Aorta (tissue), 5 donors: ENCODE measurements at places on chromosomes 7 and 10.

- DNase-seq: no peak
These were observed 42.3 kb downstream of the ENTPD1 start for GRCh38 chr10:95798096-95798855.

GRCh38 chr7:113086431-113086888, at the start of gene GPR85:
Gene GPR85 (minus strand): TSS chr7:113086827. CDS start chr7:113084721, 2,106 bp downstream.
- peak; percentile 73 for DNase-seq

DNA sequence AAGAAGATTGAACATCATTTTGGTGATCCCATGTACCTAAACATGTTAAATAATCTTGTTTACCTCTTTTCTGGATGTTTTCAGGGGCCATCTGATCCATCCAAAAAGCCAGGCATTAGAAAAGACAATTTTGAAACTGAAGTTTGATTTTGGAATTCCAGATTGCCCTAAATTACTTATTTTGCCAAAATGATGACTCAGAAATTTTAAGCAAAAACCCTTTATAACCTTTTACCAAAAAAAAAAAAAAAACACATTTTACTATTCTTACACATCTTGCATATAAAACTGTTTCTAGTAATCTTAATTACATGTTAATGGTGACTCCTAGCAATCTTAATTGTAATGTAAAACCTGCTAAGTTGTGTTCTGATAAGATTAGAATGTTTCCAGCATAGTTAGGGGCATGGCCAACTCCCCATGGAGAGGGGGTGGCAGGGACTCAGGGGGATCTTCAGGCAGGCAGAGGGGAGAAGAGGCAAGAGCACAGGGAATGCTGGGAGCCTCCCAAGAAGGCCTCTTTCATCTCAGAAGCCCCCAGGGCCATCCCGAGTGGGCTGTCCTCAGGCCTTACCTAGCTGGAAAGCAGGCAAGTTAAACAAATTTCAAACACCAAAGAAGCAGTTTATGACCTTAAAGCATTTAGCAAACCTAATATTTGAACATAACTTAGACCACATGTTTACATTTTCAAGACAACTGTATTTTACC, 25.8 kb upstream of the AKR1C3 start:
- DNase-seq: no peak

DNA sequence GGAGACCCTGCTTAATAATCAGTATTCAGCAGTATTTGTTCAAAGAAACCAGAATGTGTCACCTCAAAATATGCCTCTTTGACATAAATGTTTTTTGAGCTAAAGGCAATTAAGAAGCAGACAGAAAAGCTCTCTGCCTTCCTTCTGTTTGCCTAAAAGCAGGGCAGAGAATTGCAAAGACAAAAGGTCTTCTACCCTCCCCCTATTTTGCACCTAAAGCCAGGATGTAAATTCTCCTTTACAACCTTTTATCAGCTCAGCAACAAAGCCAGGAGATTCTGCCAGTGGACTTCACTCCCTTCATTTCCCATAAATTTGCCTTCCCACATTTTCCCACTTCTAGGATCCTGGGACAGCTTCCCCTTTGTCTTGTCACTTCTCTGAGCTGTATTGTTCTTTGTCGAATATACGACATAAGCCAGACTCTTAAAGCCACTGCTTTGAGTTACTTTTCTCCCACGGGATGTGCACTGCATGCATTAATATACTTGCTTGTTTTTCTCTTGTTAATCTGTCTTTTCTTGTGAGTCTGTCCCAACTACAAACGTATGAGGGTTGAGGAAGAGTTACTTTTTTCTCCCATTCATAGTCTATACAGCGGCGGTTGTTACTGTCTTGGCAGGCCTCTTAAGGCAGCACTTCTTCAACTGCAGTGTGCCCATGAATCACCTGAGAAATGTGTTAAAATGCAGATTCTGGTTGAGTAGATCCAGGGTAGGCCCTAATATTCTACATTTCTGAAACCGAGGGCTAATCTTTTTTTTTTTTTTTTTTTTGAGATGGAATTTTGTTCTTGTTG, 48.2 kb downstream of the ST8SIA6 start:
- no peak for DNase-seq

DNA sequence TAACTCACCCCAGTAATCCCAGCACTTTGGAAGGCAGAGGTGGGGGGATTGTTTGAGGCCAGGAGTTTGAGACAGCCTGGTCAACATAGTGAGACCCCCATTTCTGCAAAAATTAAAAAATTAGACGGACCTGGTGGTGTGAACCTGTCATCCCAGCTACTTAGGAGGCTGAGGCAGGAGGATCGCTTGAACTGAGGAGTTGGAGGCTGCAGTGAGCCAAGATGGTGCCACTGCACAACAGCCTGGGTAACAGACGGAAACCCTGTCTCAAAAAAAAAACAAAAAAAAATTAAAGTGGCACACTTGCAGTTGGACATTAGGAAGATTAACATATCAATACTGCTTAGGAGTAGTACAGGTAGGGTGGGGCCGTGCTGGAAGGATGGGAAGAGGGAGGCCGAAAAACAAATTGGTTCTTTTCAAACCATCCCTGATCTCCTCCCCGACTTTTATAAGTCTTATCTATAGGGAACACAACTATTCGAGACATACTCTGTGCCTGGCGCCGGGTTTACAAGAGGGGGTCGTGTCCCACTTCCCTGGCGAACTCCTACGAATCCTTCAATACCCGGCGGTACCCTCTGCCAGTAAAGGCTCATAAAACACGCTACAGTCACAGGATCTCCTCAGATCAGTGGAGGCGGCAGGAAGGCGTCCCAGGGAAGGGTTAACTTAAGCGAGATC, 628 bp downstream of the TAF6 start:
- DNase-seq: peak; percentile 46

DNA sequence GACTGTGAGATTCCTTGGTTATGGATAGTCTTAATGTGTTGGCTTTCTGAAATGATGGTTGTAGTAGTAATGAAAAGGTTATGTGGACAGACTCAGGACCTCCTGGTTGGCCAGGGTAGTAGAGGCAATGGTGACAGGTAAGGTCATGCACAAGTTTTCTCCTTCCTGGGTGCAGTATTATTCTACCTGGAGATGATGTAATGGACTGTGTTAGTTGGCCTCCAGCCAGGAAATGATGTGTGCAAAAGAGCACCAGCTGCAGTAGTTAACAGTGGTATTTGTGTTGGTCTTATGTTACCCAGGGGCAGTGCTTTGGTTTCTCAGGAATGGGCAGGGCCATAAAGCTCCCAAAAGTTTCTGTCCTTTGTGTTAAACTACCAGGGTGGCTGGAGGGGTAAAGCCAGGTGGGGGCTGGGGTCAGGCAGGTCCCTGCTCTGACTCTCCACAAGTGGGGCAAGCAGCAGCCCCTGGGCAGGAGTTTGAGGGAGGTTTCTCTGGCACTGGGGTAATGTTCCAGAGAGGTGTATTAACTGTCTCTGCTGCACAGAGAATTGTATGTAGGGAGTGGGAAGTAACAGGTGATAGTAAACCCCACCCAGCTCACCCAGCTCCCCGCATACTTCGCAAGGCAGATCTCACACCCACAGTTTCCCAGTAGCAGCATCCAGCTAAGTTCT, 36.3 kb downstream of the GPR22 start:
- DNase-seq: no peak

- DNase-seq: no peak
These were observed 13.7 kb downstream of the ADAP1 start for GRCh38 chr7:940599-941408.

- DNase-seq: no peak
These were observed 128.7 kb upstream of the HABP2 start for GRCh38 chr10:113423981-113424721.

- no peak for DNase-seq
These were observed 64.6 kb upstream of the CALN1 start for GRCh38 chr7:72476608-72477305.

- no peak for DNase-seq
These were observed 4.2 kb downstream of the CCL24 start for GRCh38 chr7:75809396-75809795.

GRCh38 chr10:78312197-78313047, 278.8 kb downstream of the RPS24 start:
- DNase-seq: no peak

DNA sequence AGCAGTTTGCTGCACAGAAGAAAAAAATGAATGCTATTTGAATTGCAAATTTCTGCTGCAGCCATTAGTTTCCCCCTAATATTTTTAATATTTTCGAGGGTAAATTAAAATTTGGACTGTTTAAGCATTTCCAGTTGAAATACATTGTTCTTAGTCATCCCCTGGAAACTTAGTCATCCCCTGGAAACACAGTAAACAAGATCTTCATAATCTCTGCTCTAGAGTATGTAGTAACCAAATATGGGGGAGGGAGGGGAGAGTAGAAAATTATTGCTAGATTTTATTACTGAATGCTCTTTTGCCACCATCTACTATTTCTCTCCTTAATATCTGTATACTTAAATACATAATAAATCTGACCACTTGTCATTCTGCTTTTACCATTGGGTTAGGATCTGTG, 1053.3 kb downstream of the SORCS1 start:
- DNase-seq: no peak

DNA sequence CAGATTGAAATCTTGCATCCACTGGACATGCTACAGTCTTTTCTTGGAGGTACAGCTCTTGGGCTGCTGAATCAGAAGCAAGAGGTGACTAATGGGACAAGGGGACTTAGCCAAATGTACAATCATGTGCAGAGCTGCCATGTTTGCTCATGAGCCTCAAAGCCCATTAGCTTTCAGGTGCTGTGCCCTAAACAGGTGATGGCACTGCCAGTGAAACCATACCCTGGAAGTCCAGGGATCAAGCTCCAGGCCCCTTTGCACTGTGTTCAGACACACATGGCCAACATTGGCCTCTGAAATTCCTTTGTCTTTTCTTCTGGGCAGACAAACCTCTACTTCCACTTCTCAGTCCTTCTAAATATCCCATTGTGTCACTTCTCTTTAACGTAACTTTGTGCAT, 328.2 kb downstream of the GRID1 start:
- DNase-seq: no peak

GRCh38 chr10:26960308-26960707, 99.5 kb upstream of the ABI1 start:
- DNase-seq: no peak

GRCh38 chr7:135888740-135889139, 88.4 kb downstream of the MTPN start:
- DNase-seq: no peak

- DNase-seq: no peak
These were observed 100.8 kb downstream of the LRRC18 start for GRCh38 chr10:48838834-48839233.

GRCh38 chr7:38413784-38414183, 140.3 kb upstream of the TARP start:
- no peak for DNase-seq

DNA sequence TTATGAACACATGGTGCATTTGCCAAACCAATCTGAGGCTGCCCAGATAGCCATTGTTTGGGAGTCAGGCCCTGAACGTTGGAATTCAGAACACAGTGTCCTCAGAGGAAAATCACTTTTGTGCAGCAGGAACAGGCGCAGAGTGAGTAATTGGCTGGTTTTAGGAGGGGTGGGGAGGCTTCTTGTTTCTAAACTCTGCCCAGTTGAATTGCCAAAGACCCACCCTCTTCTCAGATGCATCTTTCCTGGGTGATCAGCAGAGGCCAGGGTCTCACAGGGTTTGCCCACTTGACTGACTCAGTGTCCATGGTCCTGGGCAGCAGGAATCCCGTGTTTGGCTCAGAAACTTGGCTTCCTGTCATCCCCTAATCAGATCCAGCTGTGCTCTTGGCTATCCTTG, 24.3 kb downstream of the PRLHR start:
- no peak for DNase-seq

GRCh38 chr10:34766811-34767494, 48.1 kb downstream of the PARD3 start:
- no peak for DNase-seq

GRCh38 chr10:129085811-129086210, 381.2 kb upstream of the MGMT start:
- no peak for DNase-seq

DNA sequence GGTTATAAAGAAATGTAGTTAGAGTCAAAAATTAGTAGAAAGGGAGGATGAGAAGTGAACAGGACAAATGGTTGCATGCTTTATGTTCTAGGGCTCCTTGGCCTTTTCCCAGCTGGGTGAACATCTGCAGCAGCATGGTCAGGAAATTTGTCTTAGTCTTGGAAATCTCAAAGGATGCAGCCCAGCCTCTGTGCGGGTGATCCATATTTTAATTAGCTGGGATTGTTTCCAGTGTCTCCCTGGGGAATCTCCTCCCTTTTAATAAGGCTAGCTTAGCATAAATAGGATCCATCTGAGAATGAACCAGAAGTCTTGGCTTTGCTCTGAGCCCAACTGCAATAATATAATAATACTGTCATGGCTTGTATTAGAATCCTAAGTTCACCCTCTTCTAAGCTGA, 198.3 kb downstream of the PRKG1 start:
- DNase-seq: no peak

GRCh38 chr10:48431871-48432270, 125.4 kb downstream of the MAPK8 start:
- DNase-seq: no peak

GRCh38 chr7:77258014-77258413, 58.4 kb upstream of the FGL2 start:
- no peak for DNase-seq

DNA sequence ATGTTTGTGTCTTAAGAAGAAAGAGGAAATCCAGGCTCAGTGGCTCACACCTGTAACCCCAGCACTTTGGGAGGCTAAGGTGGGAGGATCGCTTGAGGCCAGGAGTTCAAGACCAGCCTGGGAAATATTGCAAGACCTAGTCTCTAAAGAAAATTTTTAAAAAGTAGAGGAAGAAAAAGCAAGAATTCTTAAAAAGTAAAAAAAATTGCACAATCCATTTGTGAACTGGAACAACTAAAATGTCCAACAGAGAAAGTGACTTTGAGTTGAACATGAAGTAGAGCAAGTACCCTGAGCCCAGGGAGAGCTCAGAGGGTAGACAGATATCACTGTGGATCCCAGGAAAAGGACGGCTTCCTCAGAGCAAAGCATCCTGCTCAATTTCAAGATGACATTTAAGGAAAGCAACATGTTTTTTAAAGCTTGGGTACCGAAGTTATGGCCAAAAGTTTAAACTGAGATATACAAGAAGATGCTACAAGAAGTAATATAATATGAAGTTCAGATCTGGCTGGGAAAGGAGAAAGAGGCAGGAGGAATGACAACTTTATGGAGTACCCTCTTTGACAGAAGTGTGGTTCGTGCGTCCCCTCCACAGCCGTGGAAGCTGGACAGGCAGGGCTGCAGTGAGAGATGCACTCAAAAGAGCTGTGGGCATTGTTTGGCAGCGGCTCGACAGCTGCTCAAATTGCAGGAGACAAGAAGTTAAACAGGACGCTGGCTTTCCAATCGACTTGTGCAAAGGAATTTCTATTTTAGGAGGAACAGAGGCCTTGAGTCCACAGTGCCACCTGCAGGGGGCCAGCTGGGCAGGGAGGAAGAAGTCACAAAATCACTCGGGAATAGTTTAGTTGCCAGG, 201.3 kb downstream of the JCAD start:
- DNase-seq: peak; percentile 80

DNA sequence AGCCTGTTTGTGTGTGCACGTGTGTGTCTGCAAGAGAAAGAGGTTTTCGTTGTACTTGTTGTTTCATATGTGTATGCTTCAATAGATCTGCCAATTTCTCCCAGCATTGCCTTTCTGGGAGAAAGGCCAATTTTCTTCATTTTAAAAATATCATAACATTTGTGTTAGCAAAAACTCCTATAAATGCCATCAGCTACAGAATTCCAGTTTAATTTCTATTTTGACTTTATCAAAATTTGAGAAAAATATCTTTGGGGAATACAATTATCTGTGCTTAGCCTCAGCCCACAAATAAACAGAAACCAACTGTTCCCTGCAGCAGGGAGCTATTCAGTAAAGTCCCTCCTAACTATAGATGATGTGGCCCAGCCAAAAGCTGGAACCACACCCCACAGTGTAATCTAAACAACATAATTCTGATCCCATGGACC, 68.3 kb upstream of the MGMT start:
- no peak for DNase-seq

- peak; percentile 94 for DNase-seq
These were observed 46.2 kb downstream of the AOC1 start for GRCh38 chr7:150898475-150899011.
